Activated CD8-positive, alpha-beta T cell treated with anti-CD3 and anti-CD28 coated beads, Interleukin-2, amount 10 ng/mL, durations not matched to agents 7 days and 5 days (primary cell): ENCODE measurements at places on chromosomes 7 and 10. TPM values are rescaled to one million over a fixed set of nuclear protein-coding genes. Genes with fewer than 3 reads are reported as not detected.

The DPP6 gene
- total RNA-seq = not detected

The EVX1 gene
- total RNA-seq = not detected

The ASAH2 gene
- total RNA-seq = 2.3 TPM

DNA sequence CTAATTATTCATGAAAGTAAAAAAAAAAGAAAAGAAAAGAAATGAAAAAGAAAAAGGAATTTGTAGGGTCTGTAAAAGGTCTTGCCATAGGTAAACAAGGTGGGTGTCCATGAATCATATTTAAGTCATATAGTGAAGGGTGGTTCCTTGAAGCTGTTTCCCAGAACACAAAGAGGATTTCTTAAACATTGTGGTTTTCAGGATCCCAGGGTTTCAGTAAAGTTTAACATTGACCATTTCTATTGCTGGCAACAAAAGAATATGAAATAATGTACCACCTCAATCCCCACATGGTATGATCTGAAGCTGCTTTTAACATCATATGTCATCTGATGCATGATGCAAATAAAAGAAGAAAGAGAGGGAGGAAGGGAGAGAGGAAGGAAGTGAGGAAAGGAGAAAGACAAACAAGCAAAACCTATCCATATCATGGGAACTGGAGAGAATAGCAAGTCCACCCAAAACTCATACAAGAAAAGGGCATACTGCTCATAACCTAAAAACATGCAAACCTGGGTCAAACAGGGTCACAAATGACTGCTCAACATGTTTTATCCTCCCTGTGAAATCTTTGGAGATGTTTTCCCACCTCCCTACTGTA lies 663.5 kb downstream of the SORCS1 start:
- H3K27ac ChIP-seq = no peak overlapping the region
- no peaks in the 10 kb centered on the region for H3K36me3 ChIP-seq
- H3K4me3 ChIP-seq = no peak overlapping the region
- no peaks in the 10 kb centered on the region for H3K27me3 ChIP-seq
- no peaks in the 10 kb centered on the region for H3K4me1 ChIP-seq

DNA sequence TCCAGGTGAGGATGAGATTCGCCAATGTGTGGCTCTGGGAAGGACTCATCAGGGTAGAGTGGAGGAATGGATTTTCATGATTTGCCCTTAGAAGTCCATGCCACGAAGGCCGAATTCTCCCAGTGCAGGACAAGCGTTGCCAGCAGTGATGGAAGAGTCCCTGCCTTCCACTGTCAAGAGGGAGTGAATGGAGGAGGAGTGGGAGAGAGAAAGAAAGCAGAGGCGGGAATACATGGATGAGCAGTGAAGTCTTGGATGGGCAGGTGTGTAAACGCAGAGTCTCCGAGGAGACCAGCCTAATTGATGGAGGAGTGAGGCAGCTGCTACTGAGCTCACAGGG lies 419.2 kb downstream of the GLRX3 start:
- H3K27ac ChIP-seq = no peak overlapping the region
- no peak for DNase-seq
- H3K4me1 ChIP-seq = no peaks in the 10 kb centered on the region
- no peaks in the 10 kb centered on the region for H3K36me3 ChIP-seq
- H3K4me3 ChIP-seq = no peak overlapping the region

DNA sequence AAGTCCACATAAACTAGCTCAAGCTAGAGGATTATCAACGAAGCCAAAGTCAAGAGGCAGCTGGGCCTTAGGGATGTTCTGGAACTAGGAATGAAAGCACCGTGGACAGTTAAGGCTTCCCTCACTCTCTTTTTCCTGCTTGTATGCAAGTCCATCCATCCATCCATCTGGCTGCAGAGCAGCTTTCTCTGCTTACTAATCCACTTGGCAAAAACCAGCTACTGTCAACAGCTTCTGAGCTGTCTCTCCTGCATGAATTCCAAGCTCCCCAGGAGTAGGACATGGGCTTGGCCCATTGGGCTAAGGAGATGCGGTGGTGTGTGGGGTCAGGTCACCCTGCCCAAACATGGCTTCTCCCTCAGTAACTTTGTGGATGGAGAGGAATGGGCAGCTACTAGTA lies 66.2 kb downstream of the NAMPT start:
- peaks cover 1% of the 10 kb centered on the region for H3K36me3 ChIP-seq
- H3K4me1 ChIP-seq = peaks cover 25% of the 10 kb centered on the region
- no peak for DNase-seq
- no peak overlapping the region for H3K4me3 ChIP-seq
- peaks cover 19% of the 10 kb centered on the region for H3K27me3 ChIP-seq

- H3K27me3 ChIP-seq = no peaks in the 10 kb centered on the region
- no peaks in the 10 kb centered on the region for H3K4me1 ChIP-seq
- H3K36me3 ChIP-seq = no peaks in the 10 kb centered on the region
- no peak overlapping the region for H3K27ac ChIP-seq
- H3K4me3 ChIP-seq = no peak overlapping the region
- no peak for DNase-seq
Observed at GRCh38 chr7:82616059-82616728, 172.6 kb upstream of the CACNA2D1 start.

- H3K4me1 ChIP-seq = no peaks in the 10 kb centered on the region
- H3K27me3 ChIP-seq = no peaks in the 10 kb centered on the region
- DNase-seq = no peak
- no peak overlapping the region for H3K27ac ChIP-seq
- H3K4me3 ChIP-seq = no peak overlapping the region
- H3K36me3 ChIP-seq = peaks cover 7% of the 10 kb centered on the region
Observed at GRCh38 chr10:86851328-86852207, 95.1 kb downstream of the BMPR1A start.

GRCh38 chr7:98192781-98193457 lies 18.3 kb upstream of the BHLHA15 start:
- no peak overlapping the region for H3K4me3 ChIP-seq
- no peak for DNase-seq
- H3K27me3 ChIP-seq = no peaks in the 10 kb centered on the region
- peaks cover 32% of the 10 kb centered on the region for H3K36me3 ChIP-seq
- no peak overlapping the region for H3K27ac ChIP-seq

DNA sequence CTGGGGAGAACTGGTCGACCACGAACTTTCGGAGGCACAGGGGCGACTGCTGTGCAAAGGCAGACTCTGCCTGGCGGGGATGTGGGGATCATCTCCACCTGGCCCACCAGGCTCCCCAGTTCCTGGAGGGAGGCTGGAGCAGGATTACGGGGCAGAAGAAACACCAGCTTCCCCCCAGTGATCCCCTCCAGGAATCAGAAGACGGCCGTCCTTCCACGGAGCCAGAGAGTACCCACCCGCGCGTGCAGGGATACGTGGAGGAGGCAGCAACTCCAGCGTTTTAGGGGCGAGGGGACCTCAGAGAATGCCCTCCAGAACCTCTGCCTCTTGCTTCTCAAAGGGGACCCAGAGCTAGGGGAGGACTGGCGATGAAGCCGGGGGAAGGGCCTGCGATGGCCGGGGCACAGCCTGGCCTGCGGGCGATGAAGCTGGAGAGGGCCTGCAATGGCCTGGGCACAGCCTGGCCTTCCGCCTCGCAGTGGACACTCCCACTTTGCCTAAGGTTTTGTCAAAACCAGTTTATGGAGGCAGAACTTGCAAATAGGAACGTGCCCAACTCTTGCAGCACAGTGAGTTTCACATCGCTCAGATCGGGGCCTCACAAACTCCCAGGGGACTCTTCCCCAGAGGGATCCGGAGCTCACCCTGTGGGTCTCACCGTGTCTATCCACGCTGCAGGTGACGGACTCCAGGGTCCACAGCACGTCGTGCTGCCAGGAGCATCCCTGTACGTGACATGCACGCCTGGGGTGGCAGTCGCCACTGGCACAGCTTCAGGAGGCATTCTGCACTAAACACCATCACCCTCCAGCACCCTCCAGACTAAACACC lies 77.9 kb upstream of the PDGFA start:
- peak overlapping the region; percentile 34 for H3K27ac ChIP-seq
- H3K4me1 ChIP-seq = peaks cover 63% of the 10 kb centered on the region
- H3K36me3 ChIP-seq = peaks cover 20% of the 10 kb centered on the region
- H3K27me3 ChIP-seq = no peaks in the 10 kb centered on the region

DNA sequence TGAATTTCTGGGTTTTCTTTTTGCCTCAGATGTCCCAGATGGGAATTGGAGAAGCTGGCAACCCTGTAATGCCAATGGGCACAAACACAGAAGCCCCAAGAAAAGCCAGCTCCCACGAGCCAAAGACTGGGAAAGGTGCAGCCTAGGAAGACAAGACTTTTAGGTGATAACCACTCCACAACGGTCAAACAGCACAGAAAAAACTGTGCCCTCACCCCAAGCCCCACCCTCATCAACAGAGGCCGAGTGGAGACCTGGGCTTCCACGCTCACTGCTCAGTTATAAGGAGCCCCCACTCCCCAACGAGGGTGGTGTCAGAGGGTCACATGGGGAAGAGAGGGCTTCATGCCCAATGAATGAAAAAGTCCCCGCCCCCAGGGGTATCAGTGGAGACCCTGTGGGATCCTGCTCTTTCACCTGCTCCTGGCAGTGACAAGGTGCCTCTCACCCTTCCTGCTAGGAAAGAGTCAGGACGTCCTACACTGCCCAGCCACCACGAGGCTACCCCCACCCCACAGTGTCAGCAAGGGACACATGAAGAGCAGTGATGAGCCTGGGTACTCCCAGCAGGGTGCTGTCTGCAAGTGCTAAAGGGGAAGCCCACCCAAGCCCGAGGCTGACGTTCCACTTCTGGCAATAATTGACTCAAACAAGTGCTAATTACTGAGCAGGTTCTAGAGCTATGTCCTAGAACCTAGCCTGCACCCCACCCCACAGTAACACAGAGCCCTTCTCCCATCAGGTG lies 8.3 kb downstream of the TMEM273 start:
- H3K4me3 ChIP-seq = no peak overlapping the region
- no peak for DNase-seq
- peaks cover 27% of the 10 kb centered on the region for H3K36me3 ChIP-seq
- H3K27me3 ChIP-seq = peaks cover 4% of the 10 kb centered on the region
- H3K27ac ChIP-seq = peak overlapping the region; percentile 60
